ENCODE measurements at places on chromosomes 11 and 22.

GRCh38 chr22:48748113-48748859, 1079.4 kb downstream of the BRD1 start:
- no peak for DNase-seq

GRCh38 chr22:42929838-42930155, 72.7 kb upstream of the ARFGAP3 start:
- DNase-seq, result no peak

GRCh38 chr22:46660604-46661201, 40.5 kb downstream of the GRAMD4 start:
- DNase-seq, result no peak

GRCh38 chr11:1326435-1327063, 17.1 kb upstream of the TOLLIP start:
- DNase-seq, result no peak

DNA sequence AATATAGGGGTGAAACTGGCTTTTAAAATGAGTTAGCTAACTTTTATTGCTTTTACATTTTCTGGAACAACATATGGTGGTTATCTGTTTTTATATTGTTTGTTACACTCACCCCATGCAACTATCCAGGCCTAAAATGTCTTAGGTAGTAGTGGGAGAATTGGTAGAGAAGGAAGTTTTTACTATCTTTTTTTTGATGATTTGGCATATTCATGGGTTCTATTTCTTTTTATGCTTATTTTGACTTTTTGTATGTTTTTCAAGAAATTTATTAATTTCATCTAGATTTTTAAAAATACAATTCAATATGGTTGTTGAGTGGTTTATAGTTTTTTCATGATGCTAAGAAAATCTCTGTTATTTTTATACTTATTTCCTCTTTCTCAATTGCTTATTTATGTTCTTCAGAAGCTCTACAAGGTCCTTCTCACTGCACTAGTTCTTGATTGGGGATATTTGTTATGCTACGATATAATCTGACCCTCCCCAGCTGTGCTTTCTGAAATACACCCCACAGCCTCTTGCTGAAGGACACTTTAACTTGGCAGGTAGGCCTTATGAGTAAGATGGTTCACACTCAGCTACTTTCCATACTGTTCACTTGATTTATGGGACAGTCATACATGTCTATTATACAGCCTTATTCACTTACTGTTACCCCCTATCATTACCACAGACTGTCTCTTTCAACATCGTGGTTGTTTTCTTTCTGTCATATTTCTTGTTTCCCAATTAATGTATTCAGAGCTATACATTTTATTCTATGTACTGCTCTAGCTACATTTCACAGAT, 431.2 kb downstream of the METTL15 start:
- no peak for DNase-seq

DNA sequence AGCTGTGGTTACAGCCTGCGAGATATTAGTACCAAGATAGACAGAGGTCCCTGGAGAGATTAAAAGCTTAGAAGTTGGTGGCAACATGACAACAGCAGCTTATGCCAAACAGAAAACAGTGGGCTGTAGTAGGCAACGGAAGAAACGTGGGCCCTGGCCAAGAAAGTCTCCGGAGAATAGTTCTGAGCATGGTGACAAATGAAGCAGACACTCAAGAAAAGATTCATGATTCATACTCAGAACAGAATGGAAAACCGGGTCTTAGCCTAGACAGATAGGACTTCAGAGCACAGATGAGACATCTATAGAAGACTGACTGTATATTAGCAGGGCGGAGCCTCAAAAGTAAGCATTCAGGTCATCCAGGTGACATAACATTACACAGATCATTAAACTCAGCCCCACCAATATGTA, 727.4 kb downstream of the ETS1 start:
- DNase-seq, result no peak

DNA sequence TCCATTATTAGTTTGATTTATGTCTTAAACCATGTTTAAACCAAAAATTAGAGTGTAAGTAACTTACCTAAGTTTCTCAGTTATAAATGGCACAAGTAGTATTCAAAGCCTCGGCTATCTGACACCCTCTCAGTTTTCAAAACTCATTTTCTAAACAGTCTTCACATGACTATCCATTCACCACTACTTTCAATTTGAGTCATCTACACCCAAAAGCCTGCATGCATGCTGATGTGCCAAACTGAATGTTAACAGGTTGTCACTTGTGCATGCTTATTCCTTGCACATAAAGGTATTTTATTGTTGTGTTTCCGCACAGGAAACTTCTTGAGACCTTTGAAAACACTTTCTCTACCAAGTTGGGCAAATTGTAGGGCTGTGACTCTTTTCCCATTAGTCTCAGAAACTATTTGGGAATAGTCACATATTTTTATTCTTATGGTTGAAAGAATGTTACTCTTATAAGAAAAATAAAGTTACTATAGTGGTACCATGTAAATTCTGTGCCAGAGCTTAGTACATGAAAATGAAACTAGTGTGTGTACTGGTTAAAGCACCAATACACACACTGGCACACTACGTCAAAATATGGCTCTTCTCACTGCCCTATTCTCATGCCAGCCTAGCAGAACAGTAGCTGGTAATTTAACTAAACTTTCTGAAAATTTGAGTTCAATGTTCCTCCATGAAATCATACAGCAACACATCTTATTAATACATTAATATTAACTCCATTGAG, 2.2 kb upstream of the OR51E2 start:
- DNase-seq, result no peak

DNA sequence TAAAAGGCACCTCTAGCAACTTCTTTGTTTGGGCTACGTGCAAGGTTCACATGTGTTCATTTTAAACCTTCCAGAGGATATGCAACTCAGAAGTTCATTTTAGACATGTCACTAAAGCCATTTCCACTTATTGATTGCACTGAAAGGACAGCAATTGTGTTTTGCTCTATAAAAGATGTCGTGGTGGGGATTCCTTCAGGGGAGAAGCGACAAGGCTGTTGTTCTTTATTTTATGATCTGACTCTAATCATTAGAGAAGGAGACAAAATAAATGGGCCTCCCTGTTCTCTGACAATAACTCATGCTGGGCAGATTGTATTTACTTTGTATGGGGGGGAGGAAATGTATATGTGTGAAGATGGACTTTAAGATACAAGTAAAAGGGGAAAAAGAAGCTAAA, 370.1 kb upstream of the ARHGAP42 start:
- no peak for DNase-seq

- DNase-seq, result no peak
Observed at GRCh38 chr11:19105011-19105410, 12.0 kb upstream of the ZDHHC13 start.

- DNase-seq, result no peak
Observed at GRCh38 chr22:35598396-35598710, 18.8 kb downstream of the MB start.

- DNase-seq, result no peak
Observed at GRCh38 chr11:11534981-11535380, 86.8 kb downstream of the GALNT18 start.

GRCh38 chr11:62854825-62855570, 15.6 kb upstream of the WDR74 start:
- DNase-seq, result no peak

- DNase-seq, result no peak
Observed at GRCh38 chr22:45424241-45424731, 10.8 kb downstream of the RIBC2 start.

- DNase-seq, result no peak
Observed at GRCh38 chr11:514606-515005, 7.6 kb upstream of the RNH1 start.

- no peak for DNase-seq
Observed at GRCh38 chr11:94533206-94533605, 10.5 kb upstream of the FUT4 start.

DNA sequence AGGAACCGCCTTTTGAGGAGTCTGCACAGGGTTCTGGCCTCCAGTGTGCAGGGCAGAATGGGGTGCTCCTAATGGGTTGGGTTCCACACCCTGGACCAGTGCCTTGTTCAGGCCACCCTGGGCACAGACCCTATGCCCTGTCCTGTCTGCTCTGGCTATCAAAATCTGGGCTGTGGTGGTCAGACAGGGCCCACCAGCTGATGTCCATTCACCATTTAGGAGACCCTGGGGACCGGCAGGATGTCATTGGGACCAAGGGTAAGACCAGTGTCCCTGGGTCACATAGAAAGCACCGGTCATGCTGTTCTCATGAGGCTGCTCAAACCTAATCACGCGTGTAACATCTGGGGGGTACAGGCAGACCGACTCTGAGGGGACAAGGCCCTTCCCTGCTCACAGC, 37.3 kb downstream of the PARVG start:
- no peak for DNase-seq

- no peak for DNase-seq
Observed at GRCh38 chr11:47394050-47394321, 14.4 kb upstream of the SLC39A13 start.

DNA sequence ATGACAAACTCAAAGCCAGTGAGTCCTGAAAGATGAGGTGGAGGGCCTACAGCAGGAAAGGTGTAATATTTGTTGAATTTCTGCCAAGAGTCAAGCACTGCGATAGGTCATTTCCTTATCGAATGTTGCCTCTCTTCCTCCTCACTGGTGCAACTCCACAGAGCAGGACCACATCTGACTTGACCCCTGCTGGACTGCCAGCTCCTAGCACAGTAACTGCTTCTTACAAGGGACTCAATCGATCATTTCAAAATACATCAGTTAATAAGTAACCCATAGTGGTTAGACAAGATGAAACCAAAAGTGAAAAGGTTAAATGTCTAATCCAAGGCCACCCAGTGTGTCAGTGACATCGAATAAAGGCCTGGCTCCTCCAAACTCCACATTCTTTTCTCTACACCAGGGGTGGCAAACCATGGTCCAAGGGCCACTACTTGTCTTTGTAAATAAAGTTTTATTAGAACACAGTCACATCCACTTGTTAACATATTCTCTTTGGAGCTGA, 98.5 kb upstream of the CSNK2A3 start:
- DNase-seq, result no peak

DNA sequence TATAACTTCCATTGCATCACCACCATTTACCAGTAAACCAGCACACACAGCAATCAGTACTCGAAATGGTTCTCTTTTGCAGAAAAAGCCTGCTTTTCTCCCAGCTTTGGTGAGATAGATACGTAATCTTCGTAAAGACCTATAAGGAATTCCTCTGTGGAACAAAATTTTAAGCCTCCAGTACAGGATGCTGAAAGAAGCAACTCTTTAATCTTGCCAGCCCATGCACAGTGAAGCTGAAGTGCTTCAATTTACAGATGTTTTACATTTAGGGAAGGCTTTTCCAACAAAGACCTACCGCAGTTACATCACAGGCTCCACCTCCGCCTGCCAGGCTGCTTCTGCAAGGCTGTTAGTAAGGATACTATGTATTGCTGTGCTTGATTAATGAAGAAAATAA, 1.9 kb downstream of the ELMOD1 start:
- no peak for DNase-seq

DNA sequence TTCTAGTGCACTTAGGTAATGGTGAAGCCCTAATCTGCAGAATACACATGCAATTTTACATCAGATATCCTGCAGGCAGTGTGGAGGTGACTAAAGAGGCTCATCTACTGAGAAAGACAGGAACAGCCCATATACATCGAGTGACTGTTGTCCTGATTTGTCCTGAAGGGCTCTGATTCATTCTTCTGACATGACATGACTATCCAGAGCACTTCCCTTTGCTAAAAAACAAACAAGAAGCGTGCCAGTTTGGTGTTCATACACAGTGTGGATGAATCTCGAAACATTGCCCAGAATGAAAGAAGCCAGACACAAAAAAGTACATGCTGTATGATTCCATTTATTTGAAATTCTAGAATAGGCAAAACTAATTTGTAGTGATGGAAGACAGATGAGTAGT, 48.0 kb upstream of the AMPD3 start:
- no peak for DNase-seq

- DNase-seq, result no peak
Observed at GRCh38 chr11:2508793-2509192, 64.0 kb downstream of the KCNQ1 start.

DNA sequence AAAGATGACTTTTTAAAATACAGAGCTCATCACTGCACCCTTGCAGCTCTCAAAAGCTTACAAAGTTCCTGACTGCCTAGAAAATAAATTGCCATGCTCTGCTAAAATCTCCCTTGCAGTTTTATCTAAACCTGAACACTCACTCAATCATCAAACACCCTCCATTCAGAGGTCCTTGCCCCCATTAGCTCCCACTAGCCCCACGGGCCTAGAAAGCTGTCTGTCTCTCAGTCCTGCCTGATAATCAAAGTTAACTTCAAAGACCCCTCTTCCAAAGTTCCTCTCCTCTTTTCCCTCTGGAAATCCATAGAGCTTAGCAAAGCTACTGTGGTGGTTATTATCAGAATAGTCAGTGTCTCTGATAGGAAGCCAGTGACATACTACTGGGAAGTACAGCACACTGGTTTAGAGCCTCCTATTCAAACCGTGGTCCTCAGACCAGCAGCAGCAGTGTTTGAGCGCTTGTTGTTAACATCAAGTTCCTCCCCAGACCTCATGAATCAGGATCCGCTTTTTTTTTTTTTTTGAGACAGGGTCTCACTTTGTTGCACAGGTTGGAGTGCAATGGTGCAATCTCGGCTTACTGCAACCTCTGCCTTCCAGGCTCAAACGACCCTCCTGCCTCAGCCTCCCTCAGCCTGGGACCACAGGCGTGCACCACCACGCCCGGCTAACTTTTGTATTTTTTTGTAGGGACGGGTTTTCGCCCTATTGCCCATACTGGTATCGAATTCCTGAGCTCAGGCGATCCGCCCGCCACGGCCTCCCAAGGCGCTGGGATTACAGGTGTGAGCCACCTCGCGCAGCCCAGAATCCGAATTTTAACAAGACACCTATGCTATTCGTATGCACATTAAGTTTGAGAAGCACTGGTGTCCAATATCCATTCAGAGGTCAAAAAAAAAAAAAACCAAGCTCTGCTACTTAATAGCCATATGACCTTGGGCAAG, 1.2 kb downstream of the NDUFC2 start:
- no peak for DNase-seq

DNA sequence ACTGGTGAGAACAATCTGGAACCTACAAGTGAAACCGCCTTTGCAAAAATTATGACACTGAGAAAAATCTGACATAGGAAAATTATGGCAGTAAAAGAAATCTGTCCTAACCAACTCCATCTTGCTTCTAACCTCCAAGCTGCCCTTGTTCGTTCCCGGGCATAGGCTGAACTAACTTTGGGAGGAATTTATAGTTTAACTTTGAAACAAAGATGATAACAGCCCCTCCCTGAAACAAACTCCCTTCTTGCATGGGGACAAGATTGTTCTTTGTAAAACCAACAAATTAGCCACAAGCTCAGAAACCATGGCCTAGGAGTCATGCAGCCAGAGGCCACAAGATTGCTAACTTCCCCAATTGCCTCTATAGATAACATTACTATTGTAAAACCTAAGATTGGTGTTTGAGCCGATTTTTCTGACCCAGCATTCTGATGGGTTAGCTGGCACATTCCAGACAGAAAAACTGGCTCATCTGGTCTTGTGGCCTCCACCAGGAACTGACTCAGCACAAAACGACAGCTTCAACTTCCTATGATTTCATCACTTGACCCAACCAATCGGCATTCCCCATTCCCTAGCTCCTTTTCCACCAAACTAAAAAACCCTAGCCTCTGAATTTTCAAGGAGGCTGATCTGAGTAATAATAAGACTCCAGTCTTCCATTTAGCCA, 3.6 kb upstream of the CCDC81 start:
- no peak for DNase-seq

GRCh38 chr11:16001899-16002426, 354.4 kb downstream of the SOX6 start:
- no peak for DNase-seq

GRCh38 chr11:7576726-7577290, 63.0 kb downstream of the PPFIBP2 start:
- DNase-seq, result no peak
